HS-27A (cell line): ENCODE measurements at places on chromosomes 2 and 18.

- no peak for DNase-seq
Measured at GRCh38 chr2:69933839-69934613, 19.1 kb downstream of the MXD1 start.

DNA sequence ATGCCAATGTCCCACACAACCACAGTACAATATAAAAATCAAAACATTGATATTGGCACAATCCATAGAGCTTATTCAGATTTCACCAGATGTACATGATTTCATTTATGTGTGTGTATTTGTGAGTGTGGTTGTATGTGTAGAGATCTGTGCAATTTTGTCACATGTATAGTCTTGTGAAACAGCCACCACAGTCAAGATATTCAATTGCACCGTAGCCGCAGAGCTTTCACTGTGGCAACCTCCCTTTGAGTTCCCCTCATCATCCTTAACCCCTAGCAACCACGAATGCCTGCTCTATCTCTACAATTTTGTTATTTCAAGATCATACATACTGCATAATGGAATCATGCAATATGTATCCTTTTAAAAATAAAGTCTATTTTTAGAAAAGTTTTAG, 391.3 kb downstream of the SETBP1 start:
- DNase-seq, result no peak

GRCh38 chr2:134700730-134701129, 18.1 kb downstream of the TMEM163 start:
- DNase-seq, result no peak

DNA sequence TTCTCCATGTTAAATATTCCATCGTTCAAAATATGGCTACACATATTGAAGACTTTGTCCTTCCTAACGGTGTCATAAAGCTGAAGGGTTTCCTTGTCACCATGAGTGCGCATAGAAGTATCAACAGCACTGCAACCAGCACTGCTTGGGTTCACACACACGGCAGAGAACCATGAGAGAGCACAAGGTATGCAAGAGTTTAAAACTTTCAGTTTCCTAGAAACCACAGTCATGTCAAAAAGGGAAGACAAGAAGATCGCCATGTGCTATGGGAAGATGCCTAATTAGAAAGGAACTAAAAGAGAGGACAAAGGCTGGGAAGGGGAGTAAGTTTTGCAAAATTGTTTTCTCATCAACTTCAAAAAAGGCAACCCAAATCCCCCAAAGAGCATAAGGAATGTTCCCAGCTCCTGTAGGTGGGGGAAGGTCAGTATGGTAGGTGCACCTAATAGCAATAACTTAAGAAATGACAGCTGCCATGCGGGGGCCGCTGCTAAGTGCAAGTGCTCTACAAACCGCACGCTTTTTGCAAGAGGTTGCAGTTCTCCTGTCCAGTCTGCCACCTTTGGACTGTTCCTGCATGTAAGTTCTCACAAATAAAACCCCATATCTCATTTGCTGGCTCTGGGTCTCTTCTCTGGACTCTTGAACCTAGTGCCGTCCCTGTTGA, 136.8 kb downstream of the TMEM163 start:
- no peak for DNase-seq

GRCh38 chr18:57281519-57281918, 70.8 kb upstream of the ST8SIA3 start:
- no peak for DNase-seq

DNA sequence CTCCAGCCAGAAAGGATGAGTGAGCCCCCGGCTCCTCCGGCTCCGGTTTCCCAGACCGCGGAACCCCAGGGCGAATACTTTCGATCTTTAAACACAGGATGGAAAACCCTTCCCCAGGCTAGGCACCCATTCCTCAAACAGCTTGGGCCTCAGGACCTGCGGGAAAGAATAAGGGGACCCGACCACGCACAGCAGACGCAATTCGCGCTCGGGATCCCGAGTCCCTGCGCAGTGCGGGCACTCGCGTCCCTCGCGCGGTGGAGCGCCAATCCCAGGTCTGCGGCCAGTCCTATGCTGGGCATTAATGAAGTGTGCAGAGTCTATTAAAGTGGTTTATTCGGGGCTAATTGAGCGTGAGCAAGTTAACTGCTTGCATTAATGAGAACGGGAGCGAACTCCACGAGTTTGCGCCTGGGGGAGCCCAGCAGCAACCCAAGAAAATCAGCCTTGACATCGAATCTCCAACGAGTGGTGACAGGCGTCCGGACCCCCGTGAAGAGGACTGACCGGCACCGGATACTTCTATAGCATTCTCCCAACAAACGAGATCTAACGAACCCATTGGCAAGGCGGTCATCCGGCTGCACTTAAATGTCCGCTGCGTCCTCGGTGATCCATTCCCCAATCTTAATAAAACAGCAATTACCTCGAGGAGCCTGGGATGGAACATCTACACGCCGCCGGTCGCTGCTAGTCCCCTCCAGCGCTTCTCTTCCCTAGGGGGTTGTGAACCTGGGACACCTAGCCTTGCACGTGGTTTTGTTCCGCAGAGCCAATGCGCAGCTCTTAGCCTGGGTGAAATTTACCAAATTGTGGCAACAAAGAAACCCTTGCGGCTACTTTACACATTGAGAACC, 1.6 kb downstream of the OSR1 start:
- no peak for DNase-seq

- no peak for DNase-seq
Measured at GRCh38 chr18:58549814-58550339, 79.0 kb downstream of the ALPK2 start.

GRCh38 chr2:11346023-11346482, 1.6 kb upstream of the ROCK2 start:
- no peak for DNase-seq

GRCh38 chr2:32788114-32788513, 158.6 kb upstream of the LTBP1 start:
- no peak for DNase-seq

- no peak for DNase-seq
Measured at GRCh38 chr2:106106622-106107508, 87.2 kb downstream of the UXS1 start.

- DNase-seq, result no peak
Measured at GRCh38 chr2:120535081-120535480, 189.1 kb downstream of the INHBB start.

DNA sequence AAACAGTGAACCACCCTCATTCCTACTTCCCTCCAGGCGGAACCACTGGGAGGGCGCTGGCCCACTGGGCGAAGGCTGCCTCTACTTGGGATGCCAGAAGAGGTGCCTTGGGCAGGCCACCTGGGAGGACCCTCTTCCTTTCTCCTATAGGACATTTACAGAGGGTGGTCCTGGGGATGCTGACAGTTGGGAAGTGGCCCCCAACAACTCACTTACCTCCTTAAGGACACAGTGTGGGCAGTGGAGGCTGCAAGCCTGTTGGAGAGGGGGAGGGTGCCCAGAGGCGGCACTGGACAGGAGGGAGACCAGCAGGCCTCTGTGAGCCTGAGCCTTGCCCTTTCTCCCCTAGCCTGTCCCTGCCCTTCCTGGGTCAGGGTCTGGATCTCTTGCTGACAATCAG, 346.4 kb upstream of the HS6ST1 start:
- DNase-seq, result no peak

GRCh38 chr2:27494284-27494943, 586 bp downstream of the FNDC4 start:
- no peak for DNase-seq

DNA sequence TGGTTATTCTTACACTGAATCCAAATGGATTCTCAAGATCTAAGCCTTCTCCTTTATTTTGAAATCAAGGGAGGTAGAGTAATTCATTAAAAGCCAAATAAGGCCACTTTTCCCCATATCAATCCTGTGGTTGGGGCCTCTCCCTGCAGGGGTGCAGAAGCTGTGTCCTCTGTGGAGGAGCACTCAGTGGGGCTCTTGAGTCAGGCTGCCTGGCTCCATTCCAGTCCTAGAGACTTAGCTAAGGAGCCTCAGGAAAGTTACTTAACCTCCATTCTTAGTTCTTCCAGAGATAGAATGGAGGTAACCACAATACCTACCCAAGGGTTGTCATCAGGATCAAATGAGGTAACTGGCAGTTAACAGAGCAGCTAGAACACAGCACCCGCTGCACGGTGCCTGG, 564.3 kb downstream of the CMPK2 start:
- DNase-seq, result no peak

DNA sequence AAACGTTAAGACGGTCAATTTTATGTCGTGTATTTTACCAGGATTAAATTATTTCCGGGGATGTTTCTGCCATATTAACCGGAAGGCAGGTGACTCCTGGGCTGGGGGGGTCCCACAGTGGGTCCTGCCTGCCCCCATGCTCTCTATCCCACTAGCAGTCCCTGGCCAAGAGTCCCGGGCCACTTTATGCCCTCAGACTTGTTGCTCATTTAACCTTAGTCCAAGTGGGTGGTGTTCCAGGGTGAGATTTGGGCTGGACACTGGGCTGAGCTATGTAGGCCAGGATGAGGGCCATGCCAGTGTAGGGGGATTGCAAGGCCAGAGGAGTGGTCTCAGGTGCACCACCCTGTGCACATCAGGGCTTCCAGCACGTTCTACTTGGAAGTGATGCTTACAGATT, 24.1 kb downstream of the TWIST2 start:
- no peak for DNase-seq

GRCh38 chr2:218476676-218477075, 57.8 kb downstream of the VIL1 start:
- DNase-seq, result no peak

DNA sequence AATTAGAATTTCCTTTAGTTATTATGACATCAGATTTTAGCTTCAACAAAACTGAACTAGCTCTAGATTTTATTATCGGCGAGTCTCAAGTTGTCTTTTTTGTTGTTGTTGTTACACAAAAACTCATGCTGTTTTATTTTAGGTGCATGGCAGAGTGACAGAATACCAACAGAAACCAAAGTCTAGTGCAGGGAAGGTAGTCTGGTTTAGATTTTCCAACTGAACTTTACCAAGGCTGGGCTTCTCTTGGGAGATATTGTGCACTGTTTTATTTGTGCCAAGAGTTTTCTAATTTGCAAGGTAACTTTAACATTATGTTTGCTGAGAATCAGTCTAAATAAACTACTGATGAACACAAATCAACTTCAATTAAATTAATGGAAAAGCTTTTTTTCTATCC, 43.6 kb upstream of the RASGRP3 start:
- no peak for DNase-seq

GRCh38 chr2:6475155-6475940, 390.4 kb downstream of the CMPK2 start:
- no peak for DNase-seq

DNA sequence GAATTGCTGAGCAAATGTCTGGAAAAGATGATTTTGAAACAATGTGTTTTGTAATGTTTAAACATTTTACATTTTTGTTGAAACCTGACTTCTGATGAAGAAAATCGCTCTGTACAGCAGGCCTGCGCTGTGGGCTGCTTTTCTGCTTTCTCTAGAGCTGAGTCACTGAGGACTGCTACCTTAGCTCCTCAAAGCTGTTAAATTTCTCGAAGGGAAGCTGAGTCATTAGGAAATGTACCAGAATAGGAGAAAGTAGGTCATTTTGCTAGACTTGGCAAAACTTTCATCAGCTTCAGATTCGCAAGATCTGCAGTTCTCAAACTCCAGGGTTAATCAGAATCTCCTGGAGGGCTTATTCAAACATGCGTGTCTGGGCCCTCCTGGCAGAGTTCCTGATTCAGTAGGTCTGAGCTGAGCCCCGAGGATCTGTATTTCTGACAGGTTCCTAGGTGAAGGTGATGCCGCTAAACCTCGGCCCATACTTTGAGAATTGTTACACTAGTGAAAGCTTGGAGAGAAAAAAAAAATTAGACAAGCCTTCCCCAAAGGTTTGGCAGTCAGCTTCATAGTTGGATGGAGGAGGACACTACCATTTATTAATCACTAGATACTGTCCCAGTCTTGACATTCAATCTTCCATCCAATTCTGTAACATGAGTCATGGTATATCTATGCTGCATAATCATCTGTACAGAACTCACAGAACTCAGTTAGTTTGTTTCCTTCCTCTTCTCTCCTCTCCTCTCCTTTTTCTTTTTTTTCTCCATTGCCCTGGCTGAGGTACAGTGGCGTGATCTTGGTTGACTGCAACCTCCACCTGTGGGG, 297.6 kb downstream of the PARD3B start:
- DNase-seq, result peak; percentile 46

- DNase-seq, result no peak
Measured at GRCh38 chr2:114006460-114006859, 116.6 kb downstream of the ACTR3 start.

- no peak for DNase-seq
Measured at GRCh38 chr2:28327956-28328922, 64.4 kb upstream of the FOSL2 start.

DNA sequence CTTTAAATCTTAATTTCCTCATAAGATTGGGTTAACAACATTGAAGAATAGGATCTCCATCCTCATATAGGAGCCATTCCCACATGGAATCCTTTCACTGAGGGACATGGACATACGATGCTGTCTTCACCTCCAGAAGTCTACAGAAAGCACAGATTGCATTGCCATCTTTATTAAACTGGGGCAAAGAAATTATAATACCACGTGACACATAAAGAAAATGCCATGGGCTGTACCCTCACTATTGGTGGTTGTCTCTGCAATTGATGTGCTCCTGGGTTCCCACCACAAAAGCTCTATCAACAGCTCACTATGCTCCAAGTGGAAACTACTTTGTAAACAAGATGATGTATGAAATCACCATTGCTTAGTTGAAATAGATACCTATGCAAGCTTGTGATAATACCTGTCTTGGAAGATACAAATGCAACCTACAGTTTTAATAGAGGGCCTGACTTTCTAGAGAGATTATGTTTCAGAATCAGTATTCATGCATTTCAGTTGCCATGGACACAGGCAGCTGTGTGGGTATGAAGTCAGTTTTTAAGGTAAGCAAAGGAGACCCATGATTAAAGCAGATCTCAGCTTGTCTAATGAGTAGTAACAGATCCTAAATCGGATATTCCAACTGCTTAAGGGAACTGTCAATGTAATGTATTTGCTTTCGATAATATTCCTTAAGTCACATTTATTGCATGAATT, 337.0 kb downstream of the RAD51AP2 start:
- no peak for DNase-seq

GRCh38 chr18:70046207-70046606, 98.5 kb upstream of the CD226 start:
- no peak for DNase-seq

GRCh38 chr18:3806656-3807055, 356.7 kb downstream of the TGIF1 start:
- no peak for DNase-seq

GRCh38 chr2:183248866-183249567, 124.8 kb downstream of the NUP35 start:
- DNase-seq, result peak; percentile 15

DNA sequence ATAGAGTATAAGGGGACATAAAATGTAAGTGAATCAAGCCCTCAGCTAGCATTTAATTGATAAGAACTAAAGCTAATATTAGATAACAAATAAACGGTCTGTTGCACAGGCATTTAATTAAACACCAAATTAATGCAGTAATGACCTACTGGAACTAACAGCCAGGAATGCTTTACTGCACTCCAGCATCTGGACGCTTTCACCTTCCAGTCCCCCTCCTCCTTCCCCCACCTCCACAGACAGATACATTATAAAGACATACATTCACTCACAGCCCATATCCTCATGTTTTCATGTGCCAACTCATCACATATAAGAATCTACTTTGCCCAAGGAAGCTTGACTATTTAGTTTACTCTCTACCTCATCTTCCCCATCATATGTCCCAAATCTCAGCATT, 337.4 kb upstream of the PIK3C3 start:
- DNase-seq, result no peak

- no peak for DNase-seq
Measured at GRCh38 chr2:165634855-165635254, 159.2 kb downstream of the GALNT3 start.
